ENCODE measurements at places on chromosomes 13 and 19.

DNA sequence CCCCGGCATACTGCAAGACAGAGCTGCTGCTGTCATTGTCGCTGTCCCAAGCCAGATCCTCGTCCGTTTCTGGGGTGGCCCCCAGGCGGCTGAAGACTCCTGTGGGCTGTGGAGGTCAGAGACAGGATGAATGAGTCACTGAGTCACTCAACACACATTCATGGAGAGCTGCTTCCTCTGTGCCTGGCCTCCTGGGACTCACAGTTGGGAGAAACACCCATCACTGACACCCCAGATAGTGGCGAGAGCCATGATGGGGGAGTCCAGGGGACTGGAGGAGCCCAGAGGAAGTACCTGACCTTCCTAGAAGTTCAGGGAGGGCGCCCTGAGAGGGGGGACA, 26.0 kb downstream of the C19orf47 start:
- DNase-seq = no peak

- peak; percentile 52 for DNase-seq
Observed at GRCh38 chr13:113856716-113857065, 7.2 kb downstream of the GAS6 start.

DNA sequence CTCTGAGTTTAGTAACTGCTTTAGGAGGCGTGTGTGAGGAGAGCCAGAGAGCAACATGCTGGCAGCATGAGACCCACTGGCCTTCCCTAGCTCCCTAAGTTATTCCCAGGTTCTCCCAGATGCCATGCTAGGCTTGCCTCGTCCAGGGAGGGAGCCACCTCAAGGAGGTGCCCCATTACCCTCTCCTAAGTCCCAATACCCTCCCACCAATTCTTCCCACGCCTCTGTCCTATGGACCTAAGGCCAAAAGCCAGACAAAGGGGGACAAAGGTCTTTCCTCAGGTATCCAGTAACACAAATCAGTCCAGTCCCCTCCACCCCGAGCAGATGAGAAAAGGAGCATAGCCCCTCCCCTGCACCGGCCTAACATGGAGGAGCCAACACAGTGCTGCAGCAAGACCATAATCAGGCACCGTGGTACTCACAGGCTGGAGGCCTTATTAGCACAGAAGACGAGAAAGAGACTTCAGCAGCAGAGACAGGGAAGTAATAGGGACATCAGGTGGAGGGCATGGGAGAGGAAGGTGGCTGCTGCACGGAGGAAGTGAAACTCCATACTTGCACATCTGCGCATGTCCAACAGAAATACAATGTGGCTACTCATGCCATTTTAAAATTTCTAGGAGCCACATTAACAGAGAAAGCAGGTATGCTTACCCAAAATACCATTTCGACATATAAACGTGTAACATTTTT, 46.3 kb downstream of the BRD4 start:
- DNase-seq = no peak

- DNase-seq = no peak
Observed at GRCh38 chr13:51025245-51025905, 85.7 kb downstream of the C13orf42 start.

DNA sequence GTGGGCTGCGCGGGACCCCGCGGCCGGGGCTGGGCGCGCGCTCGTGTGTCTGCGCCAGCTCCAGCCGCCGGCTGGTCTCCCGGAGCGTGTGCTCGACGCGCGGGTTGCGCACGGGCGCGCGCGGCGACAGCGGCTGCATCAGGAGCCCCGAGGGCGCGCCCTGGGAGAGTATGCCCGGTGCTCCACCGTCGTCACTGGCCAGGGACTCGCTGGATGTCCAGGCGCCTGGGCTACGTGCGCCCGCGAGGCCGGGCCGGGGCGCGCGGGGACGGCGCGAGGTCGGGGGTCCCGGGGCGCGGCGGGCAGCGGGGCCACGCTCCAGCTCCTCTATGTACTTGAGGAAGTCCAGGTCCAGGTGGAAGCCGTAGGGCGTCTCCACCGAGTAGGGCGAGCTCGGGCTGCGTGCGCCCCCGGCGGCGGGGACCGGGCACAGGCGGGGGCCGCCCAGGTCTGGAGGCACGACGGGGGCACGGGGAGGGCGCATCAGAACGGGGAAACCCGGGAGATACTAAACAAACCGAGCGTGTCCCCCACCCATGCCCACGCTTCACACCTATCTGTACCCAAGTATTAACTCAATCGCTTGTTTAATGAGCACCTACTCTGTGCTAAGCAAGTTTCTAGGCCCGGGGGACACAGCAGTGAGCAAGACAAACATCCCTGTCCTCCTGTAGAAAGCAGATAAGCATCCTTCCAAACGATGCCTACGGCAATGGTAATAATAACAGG, 7.6 kb downstream of the KANK3 start:
- DNase-seq = no peak

GRCh38 chr13:25473864-25474263, 102.1 kb downstream of the ATP8A2 start:
- no peak for DNase-seq

DNA sequence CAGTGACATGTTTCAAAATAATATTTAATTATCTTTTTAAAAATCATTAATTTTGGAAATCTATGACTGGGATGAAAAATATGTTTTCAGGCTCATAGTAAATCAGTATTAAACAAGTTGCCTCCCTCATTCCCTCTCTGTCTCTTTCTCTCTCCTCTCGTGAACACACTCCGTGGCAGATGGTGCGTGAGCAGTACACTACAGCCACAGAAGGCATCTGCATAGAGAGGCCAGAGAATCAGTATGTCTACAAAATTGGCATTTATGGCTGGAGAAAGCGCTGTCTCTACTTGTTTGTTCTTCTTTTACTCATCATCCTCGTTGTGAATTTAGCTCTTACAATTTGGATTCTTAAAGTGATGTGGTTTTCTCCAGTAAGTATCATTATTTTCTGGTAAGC, 22.7 kb downstream of the SGCG start:
- DNase-seq = no peak

DNA sequence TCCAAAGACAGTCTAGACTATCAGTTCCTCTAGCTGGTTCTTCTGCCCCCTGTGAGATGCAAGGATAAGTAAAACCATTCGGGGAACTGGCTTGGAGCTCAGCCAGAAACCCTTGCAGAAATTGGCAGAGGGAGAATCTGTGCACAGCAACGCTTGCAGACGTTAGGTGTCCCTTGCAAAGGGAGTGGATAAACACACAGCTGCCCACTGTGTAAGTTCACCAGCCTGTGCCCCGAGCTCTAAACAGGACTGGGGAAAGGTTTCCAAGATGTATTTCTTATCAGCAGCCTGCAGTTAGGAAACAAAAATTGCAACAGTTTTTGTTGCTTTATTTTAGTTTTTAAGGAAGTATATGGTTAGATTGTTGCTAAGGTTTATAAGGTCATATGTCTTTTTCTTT, 19.0 kb upstream of the ADGRE1 start:
- DNase-seq = no peak
